ENCODE measurements at places on chromosomes 12 and 14.

DNA sequence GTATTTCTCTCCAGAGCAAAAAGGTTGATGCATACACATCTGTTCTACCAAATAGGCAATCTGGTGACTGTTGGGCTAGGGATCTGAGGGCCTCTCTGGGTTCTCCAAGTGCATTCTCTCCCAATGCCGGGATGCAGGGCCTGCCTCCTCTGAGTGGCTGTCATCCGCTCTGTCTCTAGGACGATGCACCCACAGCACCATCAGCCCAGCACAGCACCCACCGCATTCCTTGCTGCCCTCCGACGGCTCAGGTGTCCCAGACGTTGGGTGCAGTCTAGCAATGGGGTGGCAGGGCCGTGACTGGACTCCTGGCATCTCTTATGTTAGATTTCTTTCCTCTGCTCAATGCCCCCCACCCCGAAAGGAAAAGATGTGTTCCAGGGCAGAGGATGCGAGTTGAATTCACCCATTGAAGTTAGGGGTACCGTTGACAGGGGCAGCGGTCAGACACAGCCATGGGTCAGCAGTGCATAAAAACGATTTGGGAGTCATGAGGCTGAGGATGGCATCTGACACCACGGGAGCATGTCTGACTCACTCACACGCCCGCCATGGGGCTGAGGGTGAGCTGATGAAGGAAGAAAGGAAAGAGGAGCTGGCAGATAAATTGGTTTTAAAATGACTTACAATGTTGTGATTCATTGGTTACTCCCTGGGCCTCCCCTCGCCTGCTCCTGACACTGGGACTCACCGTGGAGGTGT, 93.2 kb upstream of the C14orf180 start:
- no peak for DNase-seq

- no peak for DNase-seq
Measured at GRCh38 chr12:27060740-27061139, 21.6 kb downstream of the C12orf71 start.

DNA sequence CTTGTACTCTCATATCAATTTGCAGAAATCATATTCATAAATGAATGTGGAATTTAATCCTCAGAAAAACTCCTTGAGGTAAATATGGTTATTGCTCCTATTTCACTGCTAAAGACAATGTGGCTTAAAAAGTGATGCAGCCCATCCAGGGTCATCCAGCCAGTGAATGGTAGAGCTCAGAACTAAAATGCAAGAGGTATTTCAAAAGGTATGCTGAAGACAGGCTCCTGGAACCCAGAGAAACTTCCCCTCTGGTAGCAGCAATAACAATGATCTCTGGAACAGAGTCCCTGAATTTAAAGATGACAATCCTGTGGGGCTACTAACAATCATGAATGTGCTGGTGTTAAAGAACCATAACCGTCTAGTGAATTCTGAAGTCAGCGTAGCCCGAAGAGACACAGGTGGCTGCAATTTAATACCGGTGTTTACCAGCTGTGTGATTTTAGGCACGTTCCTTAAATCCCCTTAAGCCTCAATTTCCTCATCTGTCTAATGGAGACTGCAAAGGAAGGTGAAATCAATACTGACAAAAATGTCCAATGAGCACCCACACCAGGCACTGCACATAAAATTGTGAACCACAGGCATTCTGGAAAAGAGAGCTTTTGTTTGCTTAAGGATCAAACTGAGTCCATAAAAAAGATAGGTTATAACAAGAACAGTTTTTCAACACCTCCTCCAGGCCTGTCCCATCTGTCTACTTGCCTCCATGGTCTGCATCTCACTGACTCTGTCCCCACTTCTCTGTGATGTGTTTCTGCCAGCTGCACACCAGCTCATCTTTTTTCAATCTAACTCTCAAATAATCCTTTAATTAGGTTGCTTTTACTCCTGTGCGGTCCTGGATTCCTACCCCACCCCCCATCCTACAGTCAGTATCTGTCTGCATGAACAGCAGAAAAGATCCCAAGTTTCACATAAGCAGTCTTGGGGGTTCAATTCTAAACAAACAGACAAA, 10.5 kb downstream of the TM7SF3 start:
- DNase-seq: no peak

GRCh38 chr14:72024504-72024903, 92.3 kb downstream of the RGS6 start:
- DNase-seq: no peak

DNA sequence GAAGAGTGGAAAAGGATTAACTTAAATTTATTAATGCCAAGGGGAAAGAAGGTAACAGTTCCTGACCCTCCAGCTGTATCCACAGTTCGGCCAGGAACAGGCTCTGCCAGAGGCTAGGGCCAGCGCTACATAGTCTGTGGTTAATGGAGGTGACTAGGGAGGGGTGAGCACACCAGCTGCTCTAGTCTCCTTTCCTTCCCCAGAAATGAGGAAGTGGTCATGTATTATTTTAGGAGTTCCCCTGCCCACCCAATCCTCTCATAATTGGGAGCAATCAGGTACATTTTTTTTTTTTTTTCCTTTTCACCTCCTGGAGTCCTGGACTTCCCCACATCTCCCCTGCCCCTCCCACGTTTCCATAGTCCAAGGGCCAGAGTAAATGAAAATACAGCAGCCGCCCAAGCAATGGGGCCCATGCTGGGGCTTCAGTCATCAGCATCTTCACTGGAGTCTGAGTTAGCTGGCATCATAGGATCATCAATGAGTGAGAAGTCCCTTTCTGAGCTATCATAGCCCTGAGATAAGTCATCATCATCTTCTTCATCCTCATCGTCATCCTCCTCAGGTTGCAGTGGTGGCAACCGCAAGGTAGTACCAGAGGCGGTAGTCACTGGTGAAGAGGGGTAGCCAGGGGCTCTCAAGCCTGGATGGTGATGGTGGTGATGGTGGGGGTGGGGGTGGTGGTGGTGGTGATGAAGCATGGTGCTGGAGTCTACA, 1.5 kb upstream of the SUPT16H start:
- DNase-seq: no peak

DNA sequence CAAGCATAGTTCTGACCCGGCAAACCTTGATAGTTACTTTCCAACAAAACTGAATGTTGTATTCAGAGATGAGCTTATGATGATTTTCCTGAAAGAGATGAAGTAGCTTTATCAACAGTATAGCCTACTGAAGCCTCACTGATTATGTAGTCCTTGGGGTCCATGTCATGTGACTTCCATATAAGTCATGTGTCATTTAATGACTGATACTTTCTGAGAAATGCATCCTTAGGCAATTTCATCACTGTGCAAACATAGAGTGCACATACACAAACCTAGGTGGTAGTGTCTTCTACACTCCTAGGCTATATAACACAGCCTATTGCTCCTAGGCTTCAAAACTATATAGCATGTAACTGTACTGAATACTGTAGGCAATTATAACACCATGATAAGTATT, 28.5 kb upstream of the TUBA1C start:
- DNase-seq: no peak

GRCh38 chr14:103718572-103718971, 3.0 kb downstream of the ZFYVE21 start:
- DNase-seq: no peak

DNA sequence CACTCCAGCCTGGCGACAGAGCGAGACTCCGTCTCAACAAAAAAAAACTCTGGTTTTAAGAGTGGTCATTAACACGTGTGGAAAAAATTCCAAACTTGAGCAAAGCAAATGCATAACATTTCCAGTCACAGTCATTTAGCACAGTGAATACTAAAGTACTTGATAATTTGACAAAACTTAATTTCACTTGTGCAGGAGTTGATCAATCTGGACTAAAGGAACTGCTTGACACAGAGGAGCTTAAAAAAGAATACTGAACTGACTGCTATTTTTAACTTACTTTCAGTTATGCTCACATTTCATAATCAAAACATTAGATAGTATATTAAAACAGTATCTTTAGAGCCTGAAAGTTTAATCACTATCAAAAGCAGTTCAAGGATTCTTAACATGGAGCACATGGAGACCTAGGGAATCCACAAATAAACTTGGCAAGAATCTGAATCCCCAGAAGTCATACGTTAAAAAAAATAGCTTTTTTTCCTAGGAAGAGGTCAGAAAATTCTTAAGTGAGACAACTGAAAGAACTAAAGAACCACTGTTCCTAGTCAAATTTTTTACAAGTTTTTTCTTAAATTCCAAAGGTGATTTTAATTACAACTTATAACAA, 7.4 kb downstream of the UBE2N start:
- DNase-seq: no peak
